ENCODE measurements at places on chromosomes 11 and 22.

GRCh38 chr11:62127941-62128770 is 4.3 kb downstream of the INCENP start:
- DNase-seq, result no peak

DNA sequence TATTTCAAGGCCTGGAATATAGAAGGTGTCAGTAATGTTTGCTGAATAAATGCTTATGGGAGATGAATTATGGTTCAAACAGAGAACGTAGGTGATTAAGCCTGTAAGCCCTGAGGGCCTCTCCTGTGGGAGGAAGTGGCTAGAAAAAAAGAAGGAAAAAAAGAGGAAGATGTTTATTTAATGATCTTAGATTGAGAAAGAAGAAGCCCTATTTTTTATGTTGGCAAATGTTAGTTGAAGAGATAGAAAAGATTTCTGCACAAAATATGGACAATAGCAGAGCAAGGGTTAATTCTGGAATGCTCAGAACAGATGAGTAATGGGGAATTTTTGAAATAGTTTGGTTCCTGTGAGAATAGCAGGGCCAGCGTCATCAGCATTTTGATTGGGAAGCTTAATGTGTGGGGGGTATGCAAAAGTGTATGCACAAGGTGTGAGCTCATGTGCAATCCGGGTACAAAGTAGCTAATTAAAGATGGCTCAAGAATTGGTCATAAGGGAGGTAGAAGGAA is 95.7 kb downstream of the TEAD1 start:
- DNase-seq, result no peak

GRCh38 chr11:61892085-61892370 is 683 bp upstream of the FADS3 start:
- DNase-seq, result no peak

DNA sequence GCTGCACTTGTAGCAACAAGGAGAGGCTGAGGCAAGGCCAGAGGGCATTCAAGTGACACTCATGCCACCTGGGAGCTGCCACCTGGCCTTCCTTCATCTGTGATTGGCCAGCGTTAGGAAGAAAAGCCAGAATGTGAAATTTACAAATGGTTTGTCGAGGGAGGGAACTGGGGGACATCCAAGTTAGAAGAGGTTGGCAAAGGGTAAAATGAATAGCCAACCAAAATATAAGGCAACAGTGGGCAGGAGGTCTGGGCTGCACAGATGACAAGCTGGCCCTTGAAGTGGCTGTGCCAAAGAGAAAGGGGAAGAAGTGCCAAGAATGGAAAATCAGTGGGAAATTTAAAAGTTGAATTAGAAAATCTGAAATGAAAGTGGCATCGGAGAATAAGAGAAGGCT is 221.4 kb downstream of the C11orf91 start:
- no peak for DNase-seq

GRCh38 chr11:66457826-66458225 is 8.9 kb upstream of the PELI3 start:
- DNase-seq, result no peak

DNA sequence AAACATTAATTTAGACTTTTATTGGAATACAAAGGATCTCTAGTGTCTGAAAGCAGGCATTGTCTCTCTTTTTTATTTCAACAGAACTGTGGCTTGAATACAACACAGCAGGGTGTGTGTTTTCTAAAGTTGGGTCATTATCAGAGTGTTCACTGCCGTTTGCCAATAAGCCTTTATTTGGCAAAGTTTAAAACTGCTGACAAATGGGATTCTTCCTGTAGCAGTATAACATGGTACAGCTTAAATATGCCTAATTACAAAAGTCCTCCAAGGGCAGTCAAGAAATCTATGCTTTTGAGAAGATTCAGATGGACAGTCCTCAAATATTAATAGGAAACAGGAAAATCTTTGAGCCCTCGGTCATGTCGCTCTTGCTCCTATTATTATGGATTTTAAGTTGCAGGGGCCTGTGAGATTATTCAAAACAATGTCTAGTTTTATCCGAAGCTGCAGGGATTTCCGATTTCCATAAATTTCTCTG is 199.9 kb downstream of the MAML2 start:
- DNase-seq, result no peak

DNA sequence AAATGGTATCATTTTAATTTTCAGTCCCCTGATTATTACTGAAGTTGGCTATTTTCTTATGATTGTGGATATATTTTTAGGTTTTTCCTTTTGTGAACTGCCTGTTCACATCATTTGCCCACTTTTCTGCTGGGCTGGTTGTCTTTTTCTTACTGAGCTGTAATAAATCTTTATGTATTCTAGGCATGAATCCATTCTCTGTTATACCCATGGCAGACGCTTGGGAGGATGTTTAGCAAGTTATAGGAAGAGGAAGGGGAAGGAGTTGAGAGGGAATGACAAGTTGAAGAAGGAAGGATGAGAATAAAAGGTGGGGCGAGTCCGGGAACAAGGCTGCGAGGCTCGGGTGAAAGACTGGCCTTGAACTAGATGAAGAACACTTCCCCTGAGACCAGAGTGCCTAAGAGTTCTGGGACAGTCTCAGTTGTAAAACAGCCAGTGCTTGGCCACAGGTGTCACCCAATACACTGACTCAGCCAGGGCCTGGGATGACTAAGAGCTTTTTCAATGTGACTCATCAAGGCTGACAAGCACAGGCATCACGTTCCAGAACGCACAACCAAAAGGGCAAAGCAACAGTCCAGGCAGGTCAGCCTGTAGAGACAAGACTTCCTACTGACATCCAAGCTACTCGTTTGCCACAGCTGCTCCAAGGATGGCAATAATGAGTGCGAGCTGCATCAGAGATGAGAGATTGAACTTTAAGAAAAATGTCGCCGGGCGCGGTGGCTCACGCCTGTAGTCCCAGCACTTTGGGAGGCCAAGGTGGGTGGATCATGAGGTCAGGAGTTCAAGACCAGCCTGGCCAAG is 35.2 kb downstream of the LRFN4 start:
- peak; percentile 88 for DNase-seq

- no peak for DNase-seq
Measured at GRCh38 chr11:134158023-134158422, 65.7 kb downstream of the NCAPD3 start.

DNA sequence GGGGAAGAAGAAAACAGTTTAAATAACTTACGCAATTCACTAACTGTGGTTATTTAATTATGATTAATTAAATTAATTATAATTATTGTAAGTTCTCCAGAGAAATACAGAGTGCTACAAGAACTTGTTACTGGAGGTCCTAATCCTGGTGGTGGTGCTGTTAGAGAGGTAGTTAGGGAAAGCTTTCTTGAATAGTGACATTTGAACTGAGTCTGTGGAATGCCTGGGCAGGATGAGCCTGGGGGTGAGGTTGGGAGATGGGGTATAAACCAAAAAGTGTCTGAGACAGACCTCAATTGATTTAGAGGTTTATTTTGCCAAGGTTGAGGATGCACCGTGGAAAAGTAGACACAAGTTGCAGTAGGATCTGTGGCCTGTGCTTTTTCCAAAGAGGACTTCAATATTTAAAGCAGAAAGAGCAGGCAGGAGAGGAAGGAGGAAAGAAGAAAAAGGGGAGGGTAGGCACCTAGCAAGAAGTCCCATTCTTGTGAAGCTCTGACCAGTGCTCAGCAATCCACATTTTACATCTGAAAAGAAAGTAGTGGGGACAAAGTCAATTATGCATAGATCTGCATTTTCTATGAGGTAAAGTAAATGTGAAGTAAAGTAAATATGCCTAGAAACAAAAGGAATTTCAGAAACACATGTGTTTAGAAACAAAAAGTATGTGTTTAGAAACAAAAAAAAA is 4.4 kb upstream of the ZNF202 start:
- DNase-seq, result no peak

GRCh38 chr22:44305888-44306287 is 6.9 kb downstream of the SHISAL1 start:
- DNase-seq, result no peak

GRCh38 chr11:64760759-64761420 is 1.1 kb upstream of the PYGM start:
- no peak for DNase-seq

GRCh38 chr11:128451652-128452470 is 135.5 kb downstream of the ETS1 start:
- no peak for DNase-seq

DNA sequence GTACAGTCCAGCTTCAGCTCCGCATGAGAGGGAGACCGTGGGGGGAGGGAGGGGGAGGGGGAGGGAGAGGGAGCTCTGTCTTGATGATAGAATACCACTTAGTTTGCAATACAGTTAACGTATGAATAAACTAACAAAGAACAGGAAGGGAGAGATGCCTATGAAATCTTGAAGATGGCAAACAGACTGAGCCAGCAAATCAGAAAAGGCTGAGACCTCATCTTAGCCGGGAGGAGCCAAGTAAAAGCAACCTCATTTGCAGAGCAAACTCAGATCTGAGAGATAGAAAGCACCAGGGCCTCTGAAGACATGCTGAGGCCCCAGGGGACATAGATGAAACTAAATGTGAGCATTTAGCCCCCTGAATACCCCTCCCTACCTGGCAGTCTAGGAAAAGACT is 23.0 kb downstream of the APLP2 start:
- no peak for DNase-seq

GRCh38 chr11:2779499-2779980 is 79.7 kb upstream of the KCNQ1OT1 start:
- no peak for DNase-seq

- DNase-seq, result no peak
Measured at GRCh38 chr22:38940811-38941384, 16.5 kb upstream of the APOBEC3A start.

- DNase-seq, result no peak
Measured at GRCh38 chr22:27231266-27231665, 570.3 kb downstream of the MN1 start.

GRCh38 chr11:131290185-131290584 is 80.2 kb upstream of the NTM start:
- DNase-seq, result no peak

DNA sequence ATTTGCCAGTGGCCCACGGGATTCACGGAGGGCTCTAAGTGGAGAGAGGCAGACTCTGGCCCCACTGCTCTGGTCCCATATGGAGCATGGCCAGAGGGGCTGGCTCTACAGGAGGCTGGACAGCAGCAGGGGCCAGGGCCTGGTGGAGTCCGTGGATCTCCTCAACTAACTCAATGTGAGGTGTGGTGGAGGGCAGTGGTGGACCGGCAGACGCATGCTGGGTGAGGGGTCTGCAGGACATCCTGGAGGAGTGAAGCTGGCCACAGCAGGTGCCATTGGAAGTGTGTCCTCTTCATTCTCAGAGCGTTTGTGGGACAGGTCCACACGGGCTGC is 15.6 kb downstream of the IGF2 start:
- DNase-seq, result no peak

GRCh38 chr11:78187366-78188285 is 800 bp downstream of the KCTD21 start:
- DNase-seq, result peak; percentile 24

GRCh38 chr11:128965485-128965884 is 22.8 kb upstream of the TP53AIP1 start:
- DNase-seq, result peak; percentile 59

DNA sequence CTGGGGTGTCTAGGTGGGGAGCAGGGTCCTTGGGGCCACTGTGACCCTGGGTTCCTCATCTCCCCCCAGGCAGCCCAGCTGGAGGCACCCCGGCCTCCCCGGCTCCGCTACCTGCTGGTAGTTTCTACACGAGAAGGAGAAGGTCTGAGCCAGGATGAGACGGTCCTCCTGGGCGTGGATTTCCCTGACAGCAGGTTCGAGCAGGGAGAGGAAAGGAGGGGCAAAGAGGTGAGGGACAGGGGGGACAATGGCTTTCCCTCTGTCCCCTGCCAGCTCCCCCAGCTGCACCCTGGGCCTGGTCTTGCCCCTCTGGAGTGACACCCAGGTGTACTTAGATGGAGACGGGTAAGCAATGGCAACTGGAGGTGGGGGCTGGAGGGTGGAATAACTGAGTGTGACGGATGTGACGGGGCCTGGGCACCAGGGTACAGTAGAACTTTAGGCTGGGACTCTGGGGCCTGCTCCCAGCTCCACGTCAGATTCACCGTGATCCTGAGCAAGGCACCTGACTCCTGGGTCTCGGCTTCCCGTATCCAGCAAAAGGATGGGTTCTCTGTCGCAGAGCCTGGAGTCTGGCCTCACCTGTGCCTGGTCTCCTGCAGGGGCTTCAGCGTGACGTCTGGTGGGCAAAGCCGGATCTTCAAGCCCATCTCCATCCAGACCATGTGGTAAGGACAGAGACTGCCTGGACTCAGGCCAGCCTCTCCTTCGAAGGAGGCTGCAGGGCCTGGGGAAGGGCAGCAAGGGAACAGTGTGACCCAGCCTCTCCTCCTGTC is 3.6 kb downstream of the SSH3 start:
- DNase-seq, result no peak

DNA sequence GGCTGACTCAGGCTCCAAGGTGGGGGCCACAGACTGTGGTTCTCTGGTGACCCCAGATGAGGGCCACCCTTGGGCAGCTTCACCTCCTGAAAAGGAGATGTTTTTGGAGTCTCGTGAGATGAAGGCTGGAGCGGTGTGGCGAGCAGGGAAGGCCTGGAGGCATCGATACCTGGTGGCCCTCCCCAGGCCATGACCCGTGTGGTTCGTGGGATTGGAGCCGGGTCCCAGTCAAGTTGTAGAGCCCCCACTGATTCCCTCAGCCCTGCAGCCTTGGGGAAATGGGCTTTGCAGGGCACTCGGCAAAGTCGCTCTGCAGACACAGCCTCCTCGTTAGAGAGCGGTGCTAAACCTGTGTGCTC is 1083.4 kb downstream of the BRD1 start:
- DNase-seq, result no peak

DNA sequence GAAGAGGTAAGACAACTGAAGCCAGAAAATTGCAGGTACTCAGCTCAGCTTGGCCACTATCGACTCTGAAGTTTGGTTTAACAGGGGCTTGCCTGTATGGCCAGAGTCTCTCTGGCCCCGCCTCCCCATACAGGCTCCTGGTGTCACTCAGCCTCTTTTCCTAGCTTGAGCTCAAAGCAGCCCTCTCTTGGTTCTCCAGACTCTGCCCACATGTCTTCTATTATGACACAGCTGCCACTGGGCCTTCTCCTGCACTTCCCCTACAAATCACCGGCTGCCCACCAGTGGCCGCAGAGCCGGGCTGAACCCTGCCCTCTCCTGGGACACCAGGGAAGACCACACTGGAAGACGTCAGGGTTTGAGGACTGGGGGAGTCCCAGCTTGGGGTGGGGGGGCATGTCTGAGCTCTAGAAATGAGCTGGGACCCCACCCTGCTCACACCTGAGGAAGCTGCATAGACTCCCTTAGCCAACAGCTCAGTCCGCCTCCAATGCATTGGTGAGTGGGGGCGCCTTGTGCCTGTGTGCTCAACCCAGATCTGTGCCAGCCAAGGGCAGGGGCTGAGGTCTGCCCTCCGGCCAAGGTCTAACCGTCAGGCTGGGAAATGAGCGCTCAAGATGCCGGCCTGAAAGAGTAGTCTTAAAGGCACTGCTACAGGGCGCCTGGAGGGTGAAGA is 94.4 kb upstream of the LMO1 start:
- no peak for DNase-seq

DNA sequence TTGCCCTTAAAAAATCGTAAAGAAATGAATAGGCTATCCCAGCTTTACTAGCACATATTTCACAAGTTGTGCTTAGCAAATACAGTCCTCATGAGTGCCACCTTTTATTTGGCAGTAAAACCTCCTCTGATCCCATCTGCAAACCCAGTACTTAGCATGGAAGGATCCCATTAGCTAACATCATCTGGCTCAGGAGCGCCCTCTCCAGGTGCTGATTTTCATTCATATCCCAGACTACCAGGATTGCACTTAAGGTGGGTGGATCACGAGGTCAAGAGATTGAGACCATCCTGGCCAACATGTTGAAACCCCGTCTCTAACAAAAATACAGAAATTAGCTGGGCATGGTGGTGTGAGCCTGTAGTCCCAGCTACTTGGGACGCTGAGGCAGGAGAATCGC is 76.1 kb upstream of the PAX6 start:
- no peak for DNase-seq
